ENCODE measurements at places on chromosomes 7 and 10. TPM values are rescaled to one million over a fixed set of nuclear protein-coding genes. Genes with fewer than 3 reads are reported as not detected.

GRCh38 chr10:1175956-1176565, 119.9 kb downstream of the WDR37 start:
- H3K4me3 ChIP-seq, result no peak overlapping the region
- no peaks in the 10 kb centered on the region for H3K4me1 ChIP-seq
- DNase-seq, result no peak
- H3K27ac ChIP-seq, result no peak overlapping the region
- H3K27me3 ChIP-seq, result peaks cover 17% of the 10 kb centered on the region

DNA sequence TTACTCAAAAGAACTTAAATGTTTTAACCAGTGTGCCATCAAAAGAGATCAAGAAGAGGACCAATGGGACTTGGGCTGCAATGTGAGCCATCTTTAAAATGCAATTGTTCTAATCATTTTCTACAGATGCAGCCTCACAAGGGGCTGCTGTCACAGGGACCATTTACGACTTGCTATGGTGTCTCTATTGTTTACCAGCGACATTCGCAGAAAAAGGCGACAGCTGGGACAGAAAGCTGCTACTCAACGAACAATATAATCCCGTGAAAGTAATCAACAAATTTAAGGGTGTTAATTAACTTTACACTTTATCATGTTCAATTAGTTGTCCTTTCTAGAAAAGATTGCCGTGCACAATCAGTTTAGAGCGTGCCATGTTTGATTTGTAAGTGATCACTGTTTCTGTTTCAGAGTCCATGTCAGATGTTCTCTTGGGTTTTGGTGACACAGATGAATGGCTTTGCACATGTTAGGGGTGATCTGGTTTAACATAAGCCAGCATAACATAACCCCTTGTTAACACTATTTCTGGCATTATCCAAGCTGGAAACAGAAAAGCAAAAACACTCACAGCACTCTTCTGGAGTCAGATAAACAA, 110.8 kb downstream of the HIBADH start:
- no peaks in the 10 kb centered on the region for H3K27me3 ChIP-seq
- H3K4me3 ChIP-seq, result no peak overlapping the region
- no peaks in the 10 kb centered on the region for H3K36me3 ChIP-seq
- DNase-seq, result no peak
- H3K4me1 ChIP-seq, result peaks cover 11% of the 10 kb centered on the region
- H3K27ac ChIP-seq, result no peak overlapping the region

DNA sequence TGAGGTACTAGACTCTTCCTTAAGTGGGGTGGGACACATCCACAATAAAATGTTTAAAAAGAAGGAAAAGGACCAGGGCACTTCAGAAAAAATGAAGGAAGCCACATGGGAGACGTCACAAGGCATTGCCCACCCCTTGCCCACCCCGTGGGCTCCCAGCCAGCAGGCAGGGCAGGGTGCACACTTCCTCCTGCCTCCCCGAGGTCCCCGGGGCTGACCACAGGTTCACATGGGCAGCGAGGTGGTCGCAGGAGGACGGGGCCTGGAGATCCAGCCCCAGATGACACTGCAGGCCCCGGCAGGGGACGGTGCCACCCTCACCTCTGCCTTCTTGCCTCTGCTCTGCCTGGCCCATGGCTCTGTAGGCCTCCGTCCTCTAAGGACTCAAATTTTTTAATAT, 45.6 kb downstream of the PWWP2B start:
- H3K36me3 ChIP-seq, result no peaks in the 10 kb centered on the region
- no peaks in the 10 kb centered on the region for H3K27me3 ChIP-seq
- H3K4me1 ChIP-seq, result peaks cover 13% of the 10 kb centered on the region
- H3K27ac ChIP-seq, result no peak overlapping the region
- no peak overlapping the region for H3K4me3 ChIP-seq

GRCh38 chr7:127887631-127888030, 143.6 kb downstream of the LRRC4 start:
- no peaks in the 10 kb centered on the region for H3K4me1 ChIP-seq
- no peak overlapping the region for H3K27ac ChIP-seq
- H3K4me3 ChIP-seq, result no peak overlapping the region
- no peaks in the 10 kb centered on the region for H3K27me3 ChIP-seq

The TDRD1 gene
- total RNA-seq, result not detected

The GCK gene
- total RNA-seq, result not detected

The PLCE1 gene
- total RNA-seq, result 11.4 TPM

The CHAT gene
- not detected for total RNA-seq

The NUPR2 gene
- not detected for total RNA-seq
